ENCODE measurements at places on chromosomes 3 and 15.

DNA sequence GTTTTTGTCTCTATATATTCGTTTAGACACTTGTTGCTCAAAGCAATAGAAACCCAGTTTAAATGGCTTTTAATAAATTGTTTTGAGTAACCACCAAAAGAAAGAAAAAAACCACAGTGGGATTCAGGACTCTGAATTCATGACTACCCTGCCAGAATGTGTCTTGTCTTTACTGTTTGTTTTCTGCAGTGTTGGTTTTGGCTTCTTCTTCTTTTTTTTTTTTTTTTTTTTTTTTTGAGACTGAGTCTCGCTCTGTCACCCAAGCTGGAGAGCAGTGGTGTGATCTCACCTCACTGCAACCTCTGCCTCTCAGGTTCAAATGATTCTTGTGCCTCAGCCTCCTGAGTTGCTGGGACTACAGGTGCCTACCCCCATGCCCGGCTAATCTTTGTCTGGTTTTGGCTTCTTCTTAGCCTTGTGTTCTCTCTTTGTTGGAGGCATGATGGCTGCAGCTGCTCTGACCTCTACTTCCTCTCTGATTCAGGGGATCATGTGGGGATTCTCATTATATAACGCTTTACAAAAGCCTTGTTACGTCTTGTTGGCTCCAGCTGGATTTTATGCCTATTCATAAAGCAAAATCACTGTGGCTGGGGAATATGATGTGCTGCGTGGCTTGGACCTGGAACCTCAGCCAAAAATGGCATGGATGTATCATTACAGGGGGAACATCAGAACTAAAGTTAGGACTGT lies 54.0 kb downstream of the PLS1 start:
- no peak for DNase-seq

DNA sequence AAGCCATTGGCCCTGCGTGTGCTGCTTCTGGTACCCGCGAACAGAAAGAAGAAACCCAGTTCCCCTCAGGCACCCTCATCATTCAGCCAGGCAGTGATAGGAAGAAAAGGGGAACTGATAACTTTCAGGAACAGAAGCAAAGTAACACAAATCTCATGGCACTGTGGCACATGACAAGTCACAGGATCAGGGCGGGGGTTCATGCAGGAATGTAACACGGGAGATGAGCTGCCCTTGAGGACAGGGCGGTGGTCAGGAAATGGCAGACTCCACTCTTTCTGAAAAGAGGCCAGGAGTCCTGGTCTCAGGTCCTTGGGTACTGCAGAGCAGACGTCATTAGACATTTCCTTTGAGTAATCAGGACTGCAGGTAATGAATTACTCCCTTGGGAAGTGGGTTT lies 95.5 kb downstream of the CCNL1 start:
- no peak for DNase-seq

DNA sequence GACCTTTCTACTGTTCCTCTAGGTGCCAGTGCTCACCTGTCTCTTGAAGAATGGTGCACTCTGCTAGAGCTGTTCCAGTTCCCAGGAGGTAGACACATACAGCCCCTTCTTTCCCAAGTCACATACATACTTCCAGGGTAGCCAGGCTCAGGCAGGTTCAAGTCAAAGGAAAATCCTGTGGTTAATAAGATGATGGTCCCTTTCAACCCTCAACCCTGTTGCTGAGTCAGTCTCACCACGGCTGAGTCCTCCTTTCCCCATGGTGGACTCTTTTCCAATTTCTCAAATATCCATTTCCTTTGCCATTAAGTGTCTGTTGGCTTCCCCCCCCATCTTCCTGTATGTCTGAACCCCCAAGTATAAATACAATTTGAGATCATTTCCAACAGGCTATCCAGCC lies 56.1 kb upstream of the ACAN start:
- no peak for DNase-seq

GRCh38 chr3:106421426-106421825 lies 552.6 kb upstream of the CBLB start:
- no peak for DNase-seq

GRCh38 chr3:193295985-193296384 lies 55.0 kb downstream of the PLAAT1 start:
- DNase-seq, result no peak

GRCh38 chr3:143928056-143928455 lies 43.6 kb upstream of the DIPK2A start:
- no peak for DNase-seq

DNA sequence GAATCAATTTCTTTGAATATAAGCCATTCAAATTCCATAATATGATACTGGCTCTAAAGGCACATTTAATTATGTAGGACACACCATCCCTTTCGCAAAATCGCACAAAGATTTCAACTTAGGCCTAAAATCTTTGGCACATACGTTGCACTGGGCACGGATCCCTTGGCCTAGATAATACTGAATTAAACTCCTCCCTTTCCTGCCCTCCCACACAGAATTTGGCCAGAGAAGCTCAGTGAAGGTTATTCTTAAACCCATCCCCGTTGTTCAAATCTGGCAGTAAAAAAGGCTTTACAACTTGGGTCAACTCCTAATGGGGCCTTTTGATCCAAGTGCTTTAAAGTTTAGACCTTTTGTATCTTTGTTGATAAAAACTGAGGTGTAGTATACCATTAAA lies 247.2 kb downstream of the PTPRG start:
- peak; percentile 69 for DNase-seq

- DNase-seq, result no peak
Measured at GRCh38 chr3:35500641-35501350, 138.5 kb upstream of the ARPP21 start.

Measured in sciatic nerve (tissue), 2 donors.